ENCODE measurements at places on chromosomes 7 and 10. TPM values are rescaled to one million over a fixed set of nuclear protein-coding genes. Genes with fewer than 3 reads are reported as not detected.

- no peak overlapping the region for H3K4me3 ChIP-seq
- no peak overlapping the region for H3K27ac ChIP-seq
- no peak for DNase-seq
Measured at GRCh38 chr7:55247428-55247827, 117.7 kb upstream of the LANCL2 start.

DNA sequence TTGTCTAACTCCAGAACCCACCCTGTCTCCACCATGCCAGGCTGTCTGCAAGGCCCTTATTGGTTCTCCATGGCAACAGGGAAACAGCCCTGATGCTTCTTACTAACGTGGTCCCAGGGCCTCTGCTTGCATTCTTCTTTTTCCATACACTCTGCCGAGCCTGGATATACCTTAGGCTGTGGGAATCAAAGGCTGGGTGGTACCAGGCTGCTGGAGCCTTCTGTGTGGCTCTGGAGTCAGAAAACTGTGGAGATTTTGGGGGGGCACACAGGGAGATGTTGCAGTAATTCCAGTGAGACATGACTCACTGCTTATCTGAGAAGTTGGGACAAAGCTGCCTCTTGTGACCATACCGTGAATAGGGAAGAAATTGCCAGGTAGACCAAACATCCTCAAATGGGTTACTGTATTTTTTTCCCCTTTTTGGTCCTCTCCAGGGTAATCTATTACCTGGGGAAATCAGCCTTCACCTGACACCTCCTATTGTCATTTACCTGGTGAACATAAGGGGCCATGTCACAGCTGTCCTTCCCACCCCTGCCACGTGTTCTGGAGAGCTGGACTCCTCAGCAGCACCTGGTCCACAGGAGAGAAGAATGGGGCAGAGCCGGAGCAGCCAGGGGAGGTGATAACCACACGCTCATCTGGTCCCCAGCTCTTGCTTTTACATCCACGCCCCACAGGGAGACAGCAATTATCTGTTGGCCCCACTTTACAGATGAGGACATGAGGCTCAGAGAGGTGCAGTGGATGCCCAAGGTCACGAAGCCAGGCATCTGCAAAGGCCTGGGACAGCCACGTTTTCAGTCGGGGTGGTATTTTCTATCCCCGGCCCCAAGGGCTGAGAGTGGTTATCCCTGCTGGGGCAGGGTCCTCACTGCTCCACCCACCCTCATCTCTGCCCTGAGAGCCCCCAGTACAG lies 4.6 kb downstream of the CHST3 start:
- H3K27me3 ChIP-seq, result peaks cover 5% of the 10 kb centered on the region
- H3K27ac ChIP-seq, result no peak overlapping the region
- no peaks in the 10 kb centered on the region for H3K36me3 ChIP-seq

DNA sequence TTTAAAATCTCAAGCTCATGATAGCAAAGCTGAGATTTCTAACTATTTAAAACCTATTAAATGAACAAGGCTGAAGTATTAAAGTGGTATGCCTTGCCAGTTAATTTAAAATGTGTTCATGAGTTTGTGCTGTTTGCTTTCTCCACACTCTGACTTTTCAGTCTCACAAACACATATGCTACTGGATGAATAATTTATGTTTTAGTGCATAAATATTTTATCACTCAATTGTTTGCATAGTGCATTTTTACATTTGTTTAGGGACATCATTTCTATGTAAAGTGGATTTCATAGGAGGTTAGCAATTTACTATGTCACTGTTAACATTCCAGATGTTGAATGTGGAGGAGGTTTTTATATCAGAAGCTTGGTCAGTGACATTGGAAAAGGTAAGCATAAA lies 36.0 kb downstream of the TRUB1 start:
- no peaks in the 10 kb centered on the region for H3K36me3 ChIP-seq
- no peak overlapping the region for H3K4me3 ChIP-seq
- H3K4me1 ChIP-seq, result no peaks in the 10 kb centered on the region
- H3K27me3 ChIP-seq, result no peaks in the 10 kb centered on the region

- no peak overlapping the region for H3K4me3 ChIP-seq
- no peaks in the 10 kb centered on the region for H3K36me3 ChIP-seq
- no peak for DNase-seq
- H3K4me1 ChIP-seq, result no peaks in the 10 kb centered on the region
Measured at GRCh38 chr7:12130609-12131008, 80.5 kb upstream of the TMEM106B start.

DNA sequence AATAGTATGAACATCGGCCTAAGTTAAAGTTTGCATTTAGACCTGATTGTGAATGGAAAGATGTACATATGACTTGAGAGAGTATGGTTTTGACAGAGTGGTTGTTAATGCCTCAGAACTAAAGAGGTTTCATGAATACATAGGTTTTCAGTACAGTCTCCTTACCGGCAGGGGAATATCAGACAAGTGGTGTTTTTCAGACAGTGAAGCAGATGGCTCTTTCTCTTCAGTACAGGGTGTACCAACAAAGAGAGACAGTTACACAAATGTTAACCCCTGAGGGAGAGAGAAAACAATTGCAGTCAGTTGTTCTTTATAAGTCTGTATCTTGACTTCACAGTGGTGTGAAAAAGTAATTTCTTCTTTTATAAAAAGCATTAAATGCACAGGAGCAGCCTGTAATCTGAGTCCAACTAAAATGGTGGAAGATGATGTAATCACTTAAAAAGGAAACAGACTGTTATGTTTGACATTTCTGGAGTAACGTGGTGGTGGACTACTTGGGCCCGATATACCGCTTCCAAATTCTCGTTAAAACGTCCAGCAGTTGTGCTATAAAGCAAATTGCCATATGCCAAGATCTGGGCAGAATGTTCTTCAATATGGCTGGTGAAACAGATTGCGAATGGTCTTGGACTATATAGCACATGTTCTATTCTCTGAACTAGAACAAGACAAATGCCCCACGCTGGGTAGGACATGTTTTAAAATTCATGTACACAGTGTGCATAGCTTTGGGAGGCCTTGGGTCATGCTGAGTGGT lies 69.2 kb downstream of the SDK1 start:
- H3K27me3 ChIP-seq, result peaks cover 3% of the 10 kb centered on the region
- no peak overlapping the region for H3K4me3 ChIP-seq
- H3K4me1 ChIP-seq, result peaks cover 2% of the 10 kb centered on the region
- no peak for DNase-seq
- H3K36me3 ChIP-seq, result no peaks in the 10 kb centered on the region

GDF2 gene
- total RNA-seq, result not detected

- no peak within 1 kb of the TSS for H3K27ac ChIP-seq
- no peaks in the 10 kb centered on the region for H3K36me3 ChIP-seq
- peak within 1 kb of the TSS; percentile 49 for H3K4me3 ChIP-seq
- H3K4me1 ChIP-seq, result peaks cover 3% of the 10 kb centered on the region
- H3K27me3 ChIP-seq, result peaks cover 40% of the 10 kb centered on the region
Measured at GRCh38 chr7:27199849-27200760, at the start of gene HOXA13. TSS of gene HOXA13 (minus strand) at chr7:27200091. CDS start at chr7:27200077, 14 bp downstream.

DNA sequence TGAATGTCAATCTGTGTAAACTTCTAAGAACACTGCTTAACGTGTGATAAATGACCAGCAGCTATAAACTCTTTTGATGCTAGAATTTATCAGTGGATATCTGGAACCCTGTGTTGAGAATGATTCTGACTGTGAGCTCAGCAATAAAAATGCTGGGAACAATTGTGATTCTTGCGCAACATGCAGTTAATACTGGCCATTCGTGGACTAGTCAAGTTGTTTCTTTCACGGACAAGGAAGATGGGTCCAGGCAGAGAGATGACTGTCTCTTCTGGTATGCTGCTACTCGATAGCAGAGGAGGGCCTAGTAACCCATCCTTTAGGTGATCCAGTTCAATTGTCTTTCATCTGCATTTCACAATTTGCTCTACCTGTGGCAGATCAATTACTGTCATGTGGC lies 394.8 kb upstream of the IGFBP3 start:
- no peak overlapping the region for H3K27ac ChIP-seq
- H3K27me3 ChIP-seq, result no peaks in the 10 kb centered on the region
- H3K36me3 ChIP-seq, result no peaks in the 10 kb centered on the region
- no peaks in the 10 kb centered on the region for H3K4me1 ChIP-seq
- no peak overlapping the region for H3K4me3 ChIP-seq
- DNase-seq, result no peak

DNA sequence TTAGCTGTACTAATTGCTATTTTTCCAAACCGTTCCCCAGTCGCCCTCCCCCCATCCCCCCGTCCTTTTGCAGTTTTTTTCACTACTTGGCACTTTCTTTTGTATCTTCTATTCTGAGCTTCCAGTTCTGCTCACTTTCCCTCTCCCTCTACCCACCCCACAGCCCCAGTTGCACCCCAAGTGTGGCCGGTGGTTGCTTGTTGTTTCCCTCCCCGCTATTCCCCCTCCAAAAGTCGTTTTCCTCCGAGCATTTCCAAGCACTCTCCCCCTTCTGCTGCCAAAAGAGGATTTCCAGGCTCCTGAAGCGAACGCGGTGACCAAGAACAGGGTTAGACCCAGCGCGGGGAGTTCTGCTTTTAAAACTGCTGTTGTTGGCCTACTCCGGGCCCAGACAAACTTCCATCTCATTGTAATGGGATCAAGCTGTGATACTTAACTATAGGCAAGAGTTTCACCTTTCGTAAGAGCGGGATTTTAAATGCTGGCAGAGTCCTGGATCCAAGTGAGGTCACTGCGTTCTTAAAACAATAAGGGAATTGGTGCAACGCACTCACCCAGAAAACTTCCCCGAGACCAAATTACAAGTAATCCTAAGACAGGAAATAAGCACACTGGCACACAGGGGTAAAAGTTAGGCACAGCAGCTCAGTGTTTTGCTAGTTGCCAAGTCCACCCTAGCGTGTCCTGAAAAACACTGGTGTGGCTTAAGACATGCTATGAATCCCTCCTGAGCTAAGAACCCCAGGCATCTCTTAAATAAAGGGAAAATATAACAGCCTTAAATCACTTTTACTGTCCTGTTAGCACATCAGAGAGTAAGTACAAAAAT lies 1.5 kb upstream of the RGS10 start:
- H3K27ac ChIP-seq, result no peak overlapping the region
- H3K4me3 ChIP-seq, result no peak overlapping the region
- no peaks in the 10 kb centered on the region for H3K36me3 ChIP-seq
- H3K27me3 ChIP-seq, result no peaks in the 10 kb centered on the region

DNA sequence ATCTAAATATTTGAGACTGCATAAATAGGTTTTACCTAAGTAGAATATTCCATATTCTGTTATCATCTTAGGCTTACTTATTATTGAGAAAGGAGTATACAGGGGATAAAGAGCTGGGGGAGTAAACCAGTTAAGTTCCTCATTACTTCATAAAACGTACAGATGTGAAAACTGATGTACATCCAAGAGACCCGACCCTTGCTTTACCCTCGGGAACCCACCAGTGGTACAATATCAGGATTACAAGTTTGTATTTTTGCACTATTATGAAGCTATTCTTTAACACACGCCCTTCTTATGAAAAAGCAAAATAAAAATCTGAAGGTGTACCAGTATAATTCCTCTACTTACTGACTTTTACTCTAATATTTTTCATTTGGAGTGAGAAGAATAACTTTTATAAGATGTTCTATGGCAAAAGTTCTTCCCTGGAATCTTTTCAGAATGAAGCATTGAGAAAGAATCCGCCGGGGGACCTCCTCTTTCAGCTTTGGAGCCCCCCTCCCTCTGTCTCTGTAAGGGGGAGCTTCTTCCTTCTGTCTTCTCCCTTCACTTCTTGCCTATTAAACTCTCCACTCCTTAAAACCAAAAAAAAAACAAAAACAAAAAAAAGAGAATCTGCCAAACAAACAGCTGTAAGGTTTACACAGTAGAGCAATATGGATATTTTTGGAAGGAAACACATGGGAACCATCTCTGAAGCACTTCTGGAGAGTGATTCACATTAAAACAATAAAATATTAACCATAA lies 550.0 kb downstream of the TNS3 start:
- no peaks in the 10 kb centered on the region for H3K36me3 ChIP-seq
- no peak for DNase-seq
- H3K27ac ChIP-seq, result no peak overlapping the region
- no peak overlapping the region for H3K4me3 ChIP-seq
- H3K4me1 ChIP-seq, result no peaks in the 10 kb centered on the region

DNA sequence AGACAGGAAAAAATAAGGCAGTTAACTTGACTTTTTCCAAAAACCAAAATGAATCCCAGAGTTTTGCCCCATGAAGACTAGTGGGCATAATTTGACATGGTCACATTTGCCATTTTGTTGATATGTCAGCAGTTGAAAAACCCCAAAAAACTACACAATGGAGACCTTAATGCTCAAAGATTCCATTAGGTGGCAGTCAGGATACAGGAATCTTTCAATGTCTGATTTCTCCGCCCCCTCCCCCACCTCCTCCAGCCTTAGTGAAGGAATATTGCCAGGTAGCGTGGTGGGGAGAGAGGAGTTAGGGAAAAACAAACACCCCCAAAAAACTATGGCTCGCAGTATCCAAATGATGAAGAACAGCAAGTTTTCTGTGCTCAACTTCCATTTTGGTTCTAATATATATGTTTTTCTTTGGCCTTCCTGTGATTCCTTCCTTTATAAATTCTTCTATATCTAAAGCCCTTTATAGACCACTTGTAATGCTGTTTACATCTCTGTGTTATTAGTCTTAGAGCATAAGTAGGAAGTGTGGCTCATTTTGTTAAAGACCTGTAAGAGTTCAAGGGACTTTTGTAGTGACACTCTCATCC lies 6.7 kb upstream of the SMNDC1 start:
- H3K27me3 ChIP-seq, result no peaks in the 10 kb centered on the region
- no peak overlapping the region for H3K4me3 ChIP-seq
- H3K4me1 ChIP-seq, result no peaks in the 10 kb centered on the region
- H3K27ac ChIP-seq, result no peak overlapping the region
- no peaks in the 10 kb centered on the region for H3K36me3 ChIP-seq

DNA sequence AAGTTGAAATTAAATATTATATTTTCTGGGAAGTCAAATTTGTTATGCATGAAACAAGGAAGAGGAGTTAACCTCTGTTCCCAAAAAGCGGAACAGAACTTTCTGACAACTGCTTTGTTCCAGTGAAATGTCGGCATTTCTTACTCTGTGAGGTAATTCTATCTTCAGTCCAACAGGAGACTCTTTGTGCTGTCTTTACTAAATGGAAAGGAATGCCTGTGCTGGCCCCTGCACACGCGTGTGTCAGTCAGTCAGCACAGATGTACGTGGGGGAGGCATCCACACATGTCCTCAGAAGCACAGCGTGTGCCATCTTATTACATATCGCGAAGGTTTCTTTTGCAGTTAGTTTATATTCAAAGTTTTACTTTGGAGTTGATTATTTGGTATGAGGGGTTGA lies 37.5 kb downstream of the NET1 start:
- H3K27me3 ChIP-seq, result no peaks in the 10 kb centered on the region
- H3K4me3 ChIP-seq, result no peak overlapping the region
- no peak overlapping the region for H3K27ac ChIP-seq
- H3K4me1 ChIP-seq, result peaks cover 6% of the 10 kb centered on the region

- H3K4me1 ChIP-seq, result no peaks in the 10 kb centered on the region
- H3K27me3 ChIP-seq, result no peaks in the 10 kb centered on the region
- H3K4me3 ChIP-seq, result no peak overlapping the region
- H3K36me3 ChIP-seq, result no peaks in the 10 kb centered on the region
- no peak for DNase-seq
Measured at GRCh38 chr7:142835487-142835886, 19.4 kb upstream of the EPHB6 start.

WNT8B gene
- total RNA-seq, result 0.20 TPM

PDE6C gene
- not detected for total RNA-seq

- no peaks in the 10 kb centered on the region for H3K27me3 ChIP-seq
- no peaks in the 10 kb centered on the region for H3K36me3 ChIP-seq
- no peak for DNase-seq
- no peak overlapping the region for H3K4me3 ChIP-seq
Measured at GRCh38 chr10:60008816-60009215, 102.5 kb upstream of the CCDC6 start.

- no peaks in the 10 kb centered on the region for H3K4me1 ChIP-seq
- DNase-seq, result no peak
- peaks cover 6% of the 10 kb centered on the region for H3K27me3 ChIP-seq
- no peak overlapping the region for H3K4me3 ChIP-seq
Measured at GRCh38 chr10:125396676-125397075, 236.3 kb upstream of the CTBP2 start.

Measured in T-cell (primary cell).